ENCODE measurements at places on chromosomes 11 and 22. TPM values are rescaled to one million over a fixed set of nuclear protein-coding genes. Genes with fewer than 3 reads are reported as not detected.

PKDREJ gene
- under 0.01 TPM for total RNA-seq

APOL6 gene
- 1.2 TPM for total RNA-seq

WNT11 gene
- total RNA-seq = 11.0 TPM

CHRNA10 gene
- total RNA-seq = 1.8 TPM

- DNase-seq = no peak
Measured at GRCh38 chr22:41844036-41844435, 11.1 kb downstream of the SREBF2 start.
